ENCODE measurements at places on chromosomes 5 and 9.
A peak's percentile ranks its signal among the peaks of the same experiment; 100 is the strongest.

DNA sequence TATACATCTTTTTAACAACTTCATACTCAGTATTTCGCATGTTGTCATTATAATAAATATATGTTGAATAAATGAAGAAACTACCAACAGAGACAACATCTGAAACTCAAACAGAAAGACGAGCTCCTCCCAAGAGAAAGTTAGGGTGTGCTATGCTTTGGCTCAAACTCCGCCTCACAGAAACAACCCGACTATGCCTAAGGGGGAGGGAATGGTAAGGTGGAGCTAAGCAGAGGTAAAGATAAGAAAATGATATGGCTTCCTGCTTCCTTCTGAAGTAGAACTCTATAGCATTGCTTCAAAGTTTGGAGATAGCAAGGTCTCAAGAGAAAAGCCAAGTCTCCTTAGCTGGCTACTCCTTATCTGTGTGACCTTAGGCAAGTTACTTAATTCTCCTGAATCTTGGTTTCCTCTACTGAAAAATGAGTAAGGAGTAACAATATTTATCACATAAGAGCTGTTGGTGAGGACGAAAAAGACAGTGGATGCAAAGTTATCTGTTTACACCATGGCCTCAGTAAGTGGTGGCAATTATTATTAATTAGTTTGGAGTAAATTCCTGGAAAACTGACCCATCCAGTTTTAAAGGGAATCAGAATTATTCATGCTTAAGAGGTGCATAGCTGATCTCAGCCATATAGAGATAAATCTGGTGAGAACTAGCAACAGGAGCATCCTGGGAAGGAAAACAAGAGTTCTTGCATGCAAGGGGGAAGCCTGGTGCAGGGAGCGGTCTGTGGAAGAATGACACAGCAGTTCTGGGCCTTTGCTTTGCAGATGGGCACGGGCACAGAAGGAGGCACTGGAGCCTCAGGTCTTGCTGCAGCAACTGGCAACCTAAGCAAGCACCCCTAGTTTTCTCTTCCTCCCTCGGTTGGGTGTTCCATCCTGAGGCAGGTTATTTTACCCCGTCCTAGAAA, 73.3 kb downstream of the GLIS3 start:
- DNase-seq, result no peak

DNA sequence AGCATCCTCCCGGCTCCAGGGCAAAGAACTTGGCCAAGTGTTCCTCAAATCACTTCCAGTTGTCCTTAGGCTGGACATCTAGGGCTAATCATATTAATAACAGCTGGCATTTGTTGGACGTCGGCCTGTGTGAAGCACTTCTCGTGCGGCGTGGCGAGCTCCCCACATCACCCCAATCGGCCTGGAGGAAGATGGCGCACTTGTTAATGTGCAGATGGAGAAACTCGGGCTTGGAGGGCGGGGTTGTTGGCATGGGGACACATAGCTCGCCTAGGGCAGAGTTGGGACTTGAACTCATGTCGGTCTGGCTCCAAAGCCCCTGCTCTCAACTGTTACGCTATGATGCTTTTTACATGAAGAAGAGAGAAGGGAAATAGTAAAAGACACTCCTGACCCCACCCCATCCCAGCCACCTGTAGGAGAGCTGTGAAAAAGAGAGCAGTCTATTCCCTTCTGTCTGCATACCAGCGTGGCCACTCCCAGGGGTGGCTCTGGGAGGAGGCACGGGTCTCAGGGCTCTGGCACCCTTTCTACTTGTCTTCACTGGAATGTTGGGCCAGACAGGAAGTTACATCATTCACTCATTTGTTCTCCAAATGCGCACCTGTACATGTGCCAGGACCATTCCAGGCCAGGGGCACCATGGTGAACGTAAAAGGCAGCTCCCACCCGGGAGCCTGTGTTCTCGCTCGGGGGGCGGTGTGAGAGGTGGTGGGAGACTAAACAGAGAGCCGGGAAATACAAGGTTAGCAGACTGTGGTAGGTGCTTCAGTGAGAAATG, 12.8 kb upstream of the NUP214 start:
- DNase-seq, result no peak

GRCh38 chr5:167726642-167727041, 564.8 kb upstream of the WWC1 start:
- DNase-seq, result no peak

DNA sequence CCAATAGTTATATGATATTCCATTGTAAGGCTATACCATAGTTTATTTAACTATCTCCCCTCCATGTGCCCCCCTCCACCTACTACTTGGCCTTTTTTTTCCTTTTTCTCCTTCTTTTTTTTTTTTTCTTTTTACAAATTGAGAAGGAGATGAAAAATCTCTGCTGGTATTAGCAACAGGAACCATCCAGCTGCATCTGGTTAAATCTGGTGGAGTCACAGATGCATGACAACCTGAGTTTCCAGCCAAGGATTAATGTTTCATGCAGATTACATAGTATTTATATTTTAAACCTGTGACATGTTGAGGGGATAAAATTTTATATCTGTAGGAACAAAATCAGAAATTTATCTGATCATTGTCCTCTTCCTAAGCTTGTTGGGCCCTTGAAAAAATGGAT, 128.5 kb upstream of the IQGAP2 start:
- DNase-seq, result no peak

- no peak for DNase-seq
Observed at GRCh38 chr9:130267930-130268329, 2.4 kb downstream of the HMCN2 start.

- no peak for DNase-seq
Observed at GRCh38 chr5:163727028-163727427, 221.6 kb downstream of the MAT2B start.

- no peak for DNase-seq
Observed at GRCh38 chr5:127515693-127516440, 1.6 kb upstream of the PRRC1 start.

- no peak for DNase-seq
Observed at GRCh38 chr5:166373817-166374216, 1917.6 kb upstream of the WWC1 start.

DNA sequence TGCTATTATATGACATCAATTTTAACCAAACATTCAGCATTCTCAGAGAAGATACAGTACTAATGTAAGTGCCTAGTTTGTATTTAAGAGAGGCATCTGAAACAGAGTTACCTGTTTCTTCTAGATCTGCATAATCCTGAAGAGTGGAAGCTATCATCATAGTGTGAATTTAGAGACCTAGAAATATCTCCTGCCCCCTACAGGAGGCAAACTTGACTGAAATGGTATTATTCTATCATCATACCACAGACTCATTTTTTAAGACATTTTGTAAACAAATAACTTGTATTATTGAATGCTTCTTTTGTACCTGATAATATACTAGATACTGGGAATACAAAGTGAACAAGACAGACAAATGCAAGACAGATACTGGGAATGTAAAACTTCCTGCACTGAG, 216.8 kb upstream of the RPS23 start:
- DNase-seq, result no peak

- DNase-seq, result no peak
Observed at GRCh38 chr9:86790805-86791204, 156.5 kb downstream of the GAS1 start.

DNA sequence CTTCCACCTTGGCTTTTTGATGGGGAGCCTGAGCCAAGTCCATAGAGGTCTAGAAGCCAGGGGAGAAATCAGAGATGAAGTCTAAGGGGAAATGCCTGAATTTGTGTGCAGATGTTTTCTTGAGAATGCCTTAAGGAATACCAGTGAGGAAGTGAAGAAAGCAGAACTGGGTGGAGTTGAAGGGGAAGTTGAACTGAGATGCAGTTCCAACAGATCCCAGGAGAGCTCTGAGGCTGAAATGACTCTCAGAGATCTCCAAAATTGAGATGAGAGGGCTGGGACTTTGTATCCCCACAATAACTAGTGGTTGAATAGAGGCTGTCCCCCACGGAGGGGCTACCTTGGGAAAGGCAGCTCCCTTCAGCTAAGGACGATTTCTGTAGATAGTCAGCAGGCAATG, 197.1 kb downstream of the ZNF462 start:
- no peak for DNase-seq

- DNase-seq, result no peak
Observed at GRCh38 chr9:114258866-114259797, 63.8 kb upstream of the ORM1 start.

- peak; percentile 54 for DNase-seq
Observed at GRCh38 chr5:83856881-83857280, 136.2 kb upstream of the HAPLN1 start.

DNA sequence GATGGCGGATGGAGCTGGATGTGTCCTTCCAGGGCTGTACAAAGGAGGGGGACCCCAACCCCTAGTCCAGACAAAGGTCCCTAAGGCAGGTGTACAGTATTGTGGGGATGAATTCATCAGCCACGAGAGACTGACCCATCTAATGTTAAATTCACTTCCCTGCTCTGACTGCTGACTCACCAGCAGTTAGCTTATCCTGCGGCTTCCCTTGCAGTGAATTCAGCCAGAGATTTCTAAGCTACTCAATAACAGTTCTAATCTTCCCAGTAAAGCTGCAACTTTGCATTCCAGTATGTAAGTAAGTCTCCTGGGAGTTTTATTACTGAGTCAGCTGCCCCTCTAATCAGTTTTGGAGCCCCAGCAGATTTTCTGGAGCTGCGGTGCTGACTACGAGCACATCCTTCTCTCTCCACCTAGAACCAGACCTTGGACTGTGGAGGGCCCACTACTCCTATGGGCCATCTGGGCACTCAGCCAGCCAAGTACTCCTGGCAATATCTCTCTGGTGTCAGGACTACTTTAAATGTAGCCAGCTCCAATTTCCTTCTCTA, 16.1 kb downstream of the B4GALT1 start:
- peak; percentile 58 for DNase-seq

GRCh38 chr5:141040093-141040770, 10.9 kb upstream of the PCDHB1 start:
- peak; percentile 84 for DNase-seq

DNA sequence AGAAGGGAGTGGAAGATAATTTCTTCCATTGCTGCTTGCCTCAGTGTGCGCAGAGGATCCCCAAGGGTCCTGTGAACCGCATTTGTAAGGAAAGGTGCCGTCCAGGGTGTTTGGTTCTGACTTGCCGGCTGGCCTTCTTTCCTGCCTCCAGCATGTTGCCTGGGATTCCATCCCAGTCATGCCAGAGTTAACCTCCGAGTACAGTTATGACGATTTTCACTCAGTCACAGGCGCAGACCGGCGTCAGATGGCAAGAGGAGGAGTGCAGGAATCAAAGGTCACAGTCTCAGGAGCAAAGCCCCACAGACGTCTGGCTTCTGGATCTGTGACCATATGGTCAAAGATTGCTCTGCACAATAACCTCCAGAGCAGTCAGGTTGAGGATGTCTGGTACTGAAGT, 5.9 kb upstream of the GADD45G start:
- no peak for DNase-seq

- no peak for DNase-seq
Observed at GRCh38 chr9:137664676-137665075, 45.9 kb downstream of the EHMT1 start.

- DNase-seq, result peak; percentile 77
Observed at GRCh38 chr5:141637123-141637766, 448 bp downstream of the RELL2 start.

GRCh38 chr5:156526081-156526925, 199.3 kb downstream of the SGCD start:
- DNase-seq, result no peak

DNA sequence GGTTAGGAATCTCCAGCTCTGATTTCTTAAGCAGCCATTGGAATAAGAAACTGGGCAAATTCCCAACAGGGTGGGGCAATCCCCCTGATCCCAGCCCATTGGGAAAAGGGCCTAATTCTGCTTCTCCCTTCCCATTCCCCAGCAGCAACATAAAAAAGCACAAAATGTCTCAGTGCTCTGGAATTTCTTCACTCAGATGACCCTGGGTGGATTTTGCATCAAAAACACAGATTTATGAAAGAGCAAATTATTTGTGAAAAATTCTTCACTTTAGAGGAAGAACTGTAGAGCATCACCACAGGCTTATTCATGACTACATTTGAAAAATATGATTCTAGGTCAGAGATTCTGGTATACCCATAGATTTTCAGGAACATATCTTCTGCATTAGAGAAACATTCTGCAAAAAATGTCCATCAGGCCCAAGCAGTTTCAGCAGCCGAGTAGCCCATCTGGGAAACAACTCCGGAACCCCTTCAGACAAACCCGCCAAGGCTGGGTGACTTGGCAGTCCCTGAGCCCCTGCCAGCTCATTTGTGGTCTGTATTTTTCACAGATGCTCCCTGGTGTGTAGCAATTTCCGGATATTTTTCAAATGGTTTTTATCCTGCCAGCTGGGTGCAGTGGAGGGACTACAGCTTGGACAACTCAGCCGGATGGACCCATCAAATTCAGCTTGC, 102.1 kb upstream of the RANBP3L start:
- DNase-seq, result peak; percentile 41

DNA sequence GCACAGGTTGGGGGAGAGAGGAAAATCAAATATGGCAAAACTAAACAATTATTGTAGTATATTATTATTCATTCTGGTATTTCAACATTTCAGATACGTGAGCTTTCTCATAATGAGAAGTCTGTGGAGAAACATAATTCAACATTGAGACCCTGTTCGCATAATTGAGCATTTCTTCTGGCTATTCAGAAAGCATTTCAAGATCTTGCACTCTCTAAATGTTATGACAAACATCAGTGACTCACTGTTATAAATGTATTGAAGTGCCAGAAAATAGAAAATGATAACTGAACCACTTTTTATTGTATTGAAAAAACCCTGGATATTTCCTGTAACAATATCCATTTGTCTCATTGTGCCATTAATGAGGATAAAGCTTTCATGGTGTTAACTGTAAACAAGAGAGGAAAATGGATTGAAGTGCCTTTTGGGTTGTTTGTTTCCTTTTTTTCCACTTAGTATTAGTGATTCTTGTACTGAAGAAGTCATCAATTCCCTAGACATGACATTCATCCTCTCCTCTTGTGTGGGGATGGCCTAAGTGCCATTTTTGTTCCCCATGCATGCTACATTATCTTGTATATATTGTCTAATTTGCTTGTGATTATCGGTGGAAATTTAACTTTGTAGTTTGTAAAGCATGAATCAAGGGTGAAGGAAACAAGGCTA, 124.6 kb downstream of the CAMK4 start:
- no peak for DNase-seq

GRCh38 chr9:83920927-83921707, at the start of gene KIF27:
Gene KIF27, minus strand, starts transcription at chr9:83921432. Its CDS starts 5,841 bp downstream, at chr9:83915591.
- DNase-seq, result peak; percentile 97

DNA sequence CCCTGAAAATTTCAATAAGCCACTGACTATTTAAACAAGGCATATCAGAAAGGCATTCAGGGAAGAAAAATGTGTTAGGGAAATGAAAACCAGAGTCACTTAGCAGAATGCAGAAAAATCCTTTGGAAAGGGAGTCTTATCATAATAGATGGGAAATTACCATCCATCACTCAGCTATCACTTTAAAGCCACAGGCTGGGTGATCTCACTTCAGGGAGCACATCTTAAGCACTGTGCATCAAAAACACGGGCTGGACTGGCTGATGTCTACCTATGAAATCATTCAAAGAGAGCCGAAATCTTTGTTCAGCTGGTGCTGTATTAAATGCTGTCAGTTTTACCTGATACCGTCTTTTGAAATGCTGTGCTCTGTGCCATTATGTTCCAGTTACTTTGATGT, 73.5 kb downstream of the C9orf57 start:
- DNase-seq, result no peak

DNA sequence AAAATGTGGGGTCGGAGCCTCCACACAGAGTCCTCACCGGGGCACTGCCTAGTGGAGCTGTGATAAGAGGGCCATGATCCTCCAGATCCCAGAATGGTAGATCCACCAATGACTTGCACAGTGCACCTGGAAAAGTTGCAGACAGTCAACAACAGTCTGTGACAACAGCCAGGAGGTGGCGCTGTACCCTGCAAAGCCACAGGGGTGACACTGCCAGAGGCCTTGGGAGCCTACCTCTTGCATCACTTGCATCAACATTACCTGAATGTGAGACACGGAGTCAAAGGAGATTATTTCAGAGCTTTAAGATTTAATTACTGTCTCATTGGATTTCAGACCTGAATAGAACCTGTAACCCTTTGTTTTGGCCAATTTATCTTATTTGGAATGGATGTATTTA, 614.1 kb upstream of the CDH9 start:
- DNase-seq, result no peak

Measured in D341Med (cell line).